ENCODE measurements at places on chromosomes 12 and 14.

GRCh38 chr12:95151821-95152220 lies 65.4 kb downstream of the FGD6 start:
- no peak for DNase-seq

- DNase-seq = no peak
Observed at GRCh38 chr12:45651029-45651428, 78.5 kb upstream of the ARID2 start.

DNA sequence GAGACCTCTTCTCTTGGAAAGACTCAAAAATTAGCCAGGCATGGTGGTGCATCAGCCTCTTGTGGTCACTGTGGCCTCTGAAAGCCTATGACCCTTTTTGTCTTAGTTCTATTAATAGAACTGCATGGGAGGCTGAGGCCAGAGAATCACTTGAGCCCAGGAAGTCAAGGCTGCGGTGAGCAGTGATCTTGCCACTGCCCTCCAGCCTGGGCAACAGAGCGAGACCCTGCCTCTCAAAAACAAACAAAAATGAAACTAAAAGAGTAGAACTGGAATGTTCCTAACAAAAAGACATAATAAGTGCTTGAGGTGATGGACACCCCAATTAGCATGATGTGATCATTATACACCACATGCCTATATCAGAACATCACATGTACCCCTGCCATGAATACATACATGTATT lies 197.0 kb upstream of the EEA1 start:
- DNase-seq = no peak

GRCh38 chr12:11962860-11963259 lies 107.9 kb upstream of the BCL2L14 start:
- DNase-seq = no peak

DNA sequence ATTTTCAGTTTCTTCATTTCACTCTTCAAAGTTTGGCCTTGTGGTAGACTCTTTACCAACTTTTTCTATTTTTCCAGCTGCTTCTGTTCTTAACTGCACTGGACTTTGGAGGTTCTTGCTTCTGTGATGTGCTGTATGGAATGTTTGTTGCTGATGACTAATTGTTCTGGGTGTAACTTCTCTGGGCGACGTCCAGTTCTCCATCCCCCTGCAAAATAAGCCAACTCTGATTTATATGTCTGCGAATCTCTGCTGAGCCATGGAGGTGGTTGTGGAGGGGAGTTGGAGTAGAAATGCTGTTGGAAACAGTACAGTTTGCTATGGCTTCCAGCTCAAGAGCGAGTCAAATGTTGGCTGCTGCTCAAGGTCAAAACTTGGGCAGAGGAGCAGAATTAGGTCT lies 113.9 kb upstream of the DYRK2 start:
- peak; percentile 11 for DNase-seq

- peak; percentile 93 for DNase-seq
Observed at GRCh38 chr12:2163177-2163941, 110.6 kb downstream of the CACNA1C start.

DNA sequence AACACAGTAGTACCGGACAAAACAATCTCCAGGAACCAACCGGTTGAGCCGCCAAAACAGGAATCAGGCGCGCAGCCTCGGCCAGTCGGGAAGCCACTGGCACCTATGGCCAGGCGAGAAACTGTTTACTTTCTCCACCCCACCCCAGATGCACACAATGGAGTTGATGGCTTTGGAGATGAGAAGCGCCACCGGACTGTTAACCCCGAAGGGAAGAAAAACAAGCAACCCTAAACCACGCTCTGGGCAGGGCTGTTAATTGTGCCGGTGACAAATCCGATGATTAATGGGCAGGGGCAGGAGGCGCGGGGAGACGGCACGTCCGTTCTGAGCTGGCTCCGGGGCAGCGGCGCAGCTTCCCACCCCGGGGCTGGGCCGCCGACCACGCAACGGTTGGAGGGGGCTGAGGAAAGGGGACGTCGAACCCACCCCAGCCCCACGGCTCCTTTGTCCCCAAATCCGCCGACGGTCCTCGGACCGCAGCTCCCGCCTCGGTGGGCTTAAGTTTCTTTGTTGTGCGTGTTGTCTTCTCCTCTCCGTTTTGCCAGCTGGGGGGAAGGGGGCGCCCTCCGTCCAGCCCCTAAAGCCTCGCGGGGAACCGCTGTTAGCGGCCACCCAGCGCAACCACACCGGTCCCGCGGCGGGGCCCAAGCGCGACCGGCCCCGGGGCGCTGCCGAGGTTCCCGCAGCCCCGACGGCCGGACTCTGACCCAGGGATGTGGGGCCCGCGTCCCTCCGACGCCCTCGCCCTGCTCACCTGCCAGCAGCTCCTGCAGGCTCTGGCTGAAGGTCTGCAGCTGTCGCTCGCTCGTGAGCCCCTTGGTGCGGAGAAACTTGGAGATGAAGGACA lies 790 bp downstream of the BTG1 start:
- peak; percentile 70 for DNase-seq

DNA sequence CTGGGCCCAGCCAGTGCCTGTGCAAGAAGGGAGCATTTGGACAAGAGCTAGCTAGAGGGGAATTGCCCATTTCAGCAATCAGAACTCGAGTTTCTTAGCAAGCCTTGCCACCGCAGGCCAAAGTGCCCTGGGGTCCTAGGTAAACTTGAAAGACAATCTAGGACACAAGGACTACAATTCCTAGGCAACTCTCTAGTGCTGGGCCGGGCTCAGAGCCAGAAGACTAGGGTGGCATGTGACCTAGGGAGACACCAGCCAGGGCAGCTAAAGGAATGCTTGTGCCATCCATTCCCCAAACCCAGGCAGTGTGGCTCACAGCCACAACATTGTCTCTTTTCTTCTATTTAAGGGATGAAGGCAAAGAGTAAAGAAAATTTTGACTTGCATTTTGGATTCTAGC lies 205.0 kb downstream of the BMP4 start:
- no peak for DNase-seq

DNA sequence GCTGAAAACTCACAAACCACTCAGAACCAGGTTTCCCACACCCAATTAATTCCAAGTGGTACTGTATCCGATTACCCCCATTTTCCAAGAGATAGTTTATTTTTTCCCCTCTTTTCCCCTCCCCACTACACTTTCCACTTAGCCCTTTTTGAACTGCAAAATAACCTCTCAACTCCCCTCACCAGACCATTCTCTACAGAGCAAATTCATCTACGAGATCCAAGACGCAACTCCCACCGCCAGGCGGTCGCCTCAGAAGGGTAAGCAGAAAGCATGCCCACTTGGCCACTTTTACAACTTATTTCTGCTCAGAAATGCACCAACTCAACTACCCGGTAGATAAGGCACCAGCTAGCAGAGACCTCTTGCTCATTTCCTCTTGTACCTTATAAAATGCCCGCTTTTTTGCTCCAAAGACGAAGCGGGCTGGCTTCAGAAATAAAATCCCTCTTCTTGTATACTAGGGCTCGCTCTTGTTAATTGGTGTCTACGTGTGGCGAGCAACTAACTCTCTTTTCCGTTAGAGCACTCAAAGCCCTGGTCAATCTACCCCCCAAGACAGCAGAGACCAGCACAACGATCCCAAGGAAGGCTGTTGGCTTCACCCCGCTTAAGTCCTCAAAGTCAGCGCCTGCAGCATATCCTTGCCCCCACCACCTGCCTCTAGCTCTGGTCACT lies 910 bp upstream of the SRP54 start:
- peak; percentile 19 for DNase-seq

- no peak for DNase-seq
Observed at GRCh38 chr12:52805739-52806138, 8.2 kb downstream of the KRT4 start.

DNA sequence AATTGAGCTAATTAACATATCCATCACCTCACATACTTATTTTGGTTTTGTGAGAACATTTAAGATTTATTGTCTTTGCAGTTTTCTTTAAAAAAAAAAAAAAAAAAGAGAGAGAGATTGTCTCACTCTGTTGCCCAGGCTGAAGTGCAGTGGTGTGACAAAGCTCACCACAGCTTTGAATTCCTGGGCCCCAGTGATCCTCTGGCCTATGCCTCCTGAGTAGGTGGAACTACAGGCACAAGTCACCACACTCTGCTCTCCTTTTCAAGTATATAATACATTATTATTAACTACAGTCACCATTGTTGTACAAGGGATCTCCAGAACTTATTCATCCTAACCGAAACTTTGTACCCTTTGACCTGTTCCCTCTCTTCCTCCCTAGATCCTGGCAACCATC lies 64.0 kb downstream of the NUMB start:
- no peak for DNase-seq

DNA sequence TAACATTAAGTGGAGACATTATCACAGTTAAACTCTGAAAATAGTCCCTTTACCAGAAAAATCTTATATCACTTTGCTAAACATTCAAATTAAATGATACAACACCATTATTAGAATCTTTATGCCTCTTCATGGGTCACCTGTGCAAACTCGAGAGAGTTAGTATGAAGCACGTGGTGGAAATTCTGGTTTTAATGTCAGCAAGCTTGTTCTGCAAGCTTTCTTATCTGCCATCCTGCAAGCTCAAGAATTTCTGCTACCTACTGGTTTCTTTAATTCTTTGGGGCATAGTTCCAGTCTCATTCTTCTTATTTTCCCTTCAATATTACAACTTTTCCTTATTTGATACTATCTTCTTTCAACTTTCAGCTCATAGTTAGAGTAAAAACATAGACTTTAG lies 868 bp downstream of the CATSPERB start:
- DNase-seq = no peak

DNA sequence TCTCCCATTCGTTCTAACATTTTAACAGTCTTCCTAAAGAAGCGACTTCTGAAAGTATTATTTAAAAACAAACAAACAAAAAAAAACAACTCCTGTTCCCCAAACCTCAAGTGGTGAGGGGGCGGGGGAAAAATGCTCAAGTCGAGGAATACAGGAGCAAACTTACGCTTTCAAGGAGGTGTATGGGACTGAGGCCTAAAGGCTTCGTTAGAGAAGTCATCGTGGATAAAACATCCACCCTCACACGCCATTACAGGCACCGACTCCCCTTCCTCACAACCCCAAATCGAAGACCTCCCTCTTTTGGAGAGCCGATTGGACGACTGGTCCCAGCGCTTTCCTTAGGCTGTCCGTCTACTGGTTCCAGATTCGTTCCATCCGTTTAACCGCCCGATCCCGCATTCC lies 693 bp downstream of the CBX5 start:
- no peak for DNase-seq

DNA sequence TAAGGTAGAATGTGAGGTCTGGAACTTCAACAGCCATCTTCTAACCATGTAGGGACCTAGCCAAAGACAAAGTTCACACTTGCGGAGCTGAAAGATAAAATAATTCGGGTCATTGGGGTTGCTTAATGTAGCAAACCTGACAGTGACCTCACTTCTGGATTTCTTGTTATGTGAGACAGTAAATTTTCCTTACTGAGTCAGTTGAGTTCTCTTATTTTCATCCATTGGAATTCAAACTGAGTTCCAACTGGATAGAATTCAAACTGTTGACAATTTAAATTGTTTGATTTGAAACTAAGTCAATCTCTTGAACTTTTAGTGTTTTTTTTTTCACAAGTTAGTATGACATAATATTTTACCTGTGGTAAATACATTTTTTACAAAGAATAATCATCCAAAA lies 406.5 kb downstream of the ADAMTS20 start:
- DNase-seq = no peak

DNA sequence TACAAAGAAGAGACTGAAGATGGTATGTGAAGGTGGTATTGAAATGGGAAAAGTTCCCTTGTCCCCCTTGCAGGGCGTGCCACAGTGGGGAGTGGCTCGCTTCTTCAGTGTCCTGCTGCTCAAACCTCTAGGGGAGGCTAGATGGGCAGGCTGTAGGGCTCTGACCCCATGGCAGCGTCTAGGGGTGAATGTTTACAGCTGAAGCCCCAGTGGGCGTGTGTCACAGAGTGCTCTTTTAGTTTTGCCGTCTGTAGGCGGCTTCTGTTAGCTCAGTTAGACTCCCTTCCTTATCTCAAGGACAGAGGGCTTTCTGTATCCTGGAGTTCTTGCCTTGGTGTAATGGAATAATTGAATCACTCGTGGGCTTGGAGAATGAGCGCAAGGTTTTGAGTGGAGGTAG lies 266.2 kb downstream of the RAD51B start:
- no peak for DNase-seq

DNA sequence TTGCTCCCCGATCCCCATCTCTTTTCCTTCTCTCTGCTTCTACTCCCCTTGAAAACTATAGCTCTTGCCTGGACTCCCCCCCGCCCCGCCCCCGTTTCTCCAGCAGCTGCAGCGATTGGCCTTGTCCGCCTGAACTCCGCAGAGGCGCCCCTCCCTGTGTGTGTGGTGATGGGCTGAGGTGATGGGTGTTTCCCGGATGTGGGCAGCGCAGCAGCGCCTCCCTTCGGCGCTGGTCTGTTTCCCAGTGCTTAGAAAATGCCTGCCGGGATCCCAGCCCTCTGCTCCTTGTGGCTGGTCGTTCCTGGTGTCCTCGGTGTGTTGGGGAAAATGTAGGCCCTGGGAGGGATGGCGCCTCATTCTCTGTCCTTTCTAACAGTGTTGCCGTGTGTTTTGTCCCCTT lies 43.3 kb downstream of the GALNT8 start:
- peak; percentile 21 for DNase-seq

- DNase-seq = peak; percentile 59
Observed at GRCh38 chr12:103799857-103800771, 40.9 kb downstream of the NT5DC3 start.

- no peak for DNase-seq
Observed at GRCh38 chr12:65902500-65902899, 78.2 kb downstream of the HMGA2 start.

DNA sequence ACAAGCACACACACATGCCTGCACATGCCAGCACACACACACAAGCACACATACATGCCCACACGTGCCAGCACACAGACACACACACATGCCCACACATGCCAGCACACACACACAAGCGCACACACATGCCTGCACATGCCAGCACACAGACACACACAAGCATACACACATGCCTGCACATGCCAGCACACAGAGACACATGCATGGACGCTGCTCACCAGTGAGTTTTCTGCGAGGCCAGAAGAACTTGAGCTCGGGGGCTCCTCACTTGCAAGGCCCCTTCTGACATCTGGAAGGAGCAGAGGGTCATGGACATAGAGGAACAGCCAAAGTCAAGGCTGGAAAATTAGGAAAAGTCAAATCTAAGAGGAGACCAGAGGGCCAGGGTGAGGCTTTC lies 61.2 kb upstream of the BCL11B start:
- no peak for DNase-seq

DNA sequence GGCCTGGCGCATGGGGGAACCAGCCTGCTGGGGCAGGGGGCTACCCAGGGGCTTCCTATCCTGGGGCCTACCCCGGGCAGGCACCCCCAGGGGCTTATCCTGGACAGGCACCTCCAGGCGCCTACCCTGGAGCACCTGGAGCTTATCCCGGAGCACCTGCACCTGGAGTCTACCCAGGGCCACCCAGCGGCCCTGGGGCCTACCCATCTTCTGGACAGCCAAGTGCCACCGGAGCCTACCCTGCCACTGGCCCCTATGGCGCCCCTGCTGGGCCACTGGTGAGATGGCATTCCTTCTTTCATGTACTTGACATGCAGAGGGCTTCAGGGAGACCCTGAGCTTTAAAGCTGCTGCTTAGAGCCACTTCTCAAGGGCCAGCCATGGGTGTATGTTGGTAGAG lies 9.0 kb downstream of the LGALS3 start:
- no peak for DNase-seq

DNA sequence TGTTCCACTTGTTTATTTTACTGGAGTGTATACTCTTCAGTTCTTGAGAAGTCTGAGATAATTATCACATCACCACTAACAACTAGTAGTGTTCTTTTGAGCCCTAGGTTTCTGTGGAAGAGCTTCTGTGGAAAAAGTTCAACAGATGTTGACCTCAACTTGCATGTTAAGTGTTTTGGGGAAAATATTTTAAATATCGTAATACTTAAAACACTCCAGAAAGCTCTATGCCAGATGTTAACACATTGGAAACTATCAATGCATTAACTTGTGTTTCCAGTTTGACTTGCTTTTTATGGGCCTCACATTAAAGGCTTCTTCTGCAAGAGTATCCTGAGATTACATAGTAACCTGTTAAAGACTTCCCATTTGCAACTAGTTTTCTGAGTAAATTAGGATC lies 173.1 kb downstream of the DUSP6 start:
- peak; percentile 31 for DNase-seq

Measured in hindlimb muscle (tissue), 1 donor.